Activated naive CD8-positive, alpha-beta T cell treated with anti-CD3 and anti-CD28 coated beads for 36 hours (primary cell): ENCODE measurements at places on chromosomes 5 and 9. TPM values are rescaled to one million over a fixed set of nuclear protein-coding genes. Genes with fewer than 3 reads are reported as not detected.

The ABCA1 gene
- total RNA-seq: 0.48 TPM

The OBP2B gene
- not detected for total RNA-seq

The PTPA gene
- 104 TPM for total RNA-seq

The GRM6 gene
- not detected for total RNA-seq

The LCN9 gene
- not detected for total RNA-seq

The MCIDAS gene
- 0.32 TPM for total RNA-seq

The DPYSL3 gene
- total RNA-seq: 0.41 TPM

GRCh38 chr9:16344343-16344742, 526.1 kb downstream of the BNC2 start:
- H3K27ac ChIP-seq: no peak overlapping the region
- H3K36me3 ChIP-seq: no peaks in the 10 kb centered on the region
- H3K4me1 ChIP-seq: no peaks in the 10 kb centered on the region
- H3K4me3 ChIP-seq: no peak overlapping the region

DNA sequence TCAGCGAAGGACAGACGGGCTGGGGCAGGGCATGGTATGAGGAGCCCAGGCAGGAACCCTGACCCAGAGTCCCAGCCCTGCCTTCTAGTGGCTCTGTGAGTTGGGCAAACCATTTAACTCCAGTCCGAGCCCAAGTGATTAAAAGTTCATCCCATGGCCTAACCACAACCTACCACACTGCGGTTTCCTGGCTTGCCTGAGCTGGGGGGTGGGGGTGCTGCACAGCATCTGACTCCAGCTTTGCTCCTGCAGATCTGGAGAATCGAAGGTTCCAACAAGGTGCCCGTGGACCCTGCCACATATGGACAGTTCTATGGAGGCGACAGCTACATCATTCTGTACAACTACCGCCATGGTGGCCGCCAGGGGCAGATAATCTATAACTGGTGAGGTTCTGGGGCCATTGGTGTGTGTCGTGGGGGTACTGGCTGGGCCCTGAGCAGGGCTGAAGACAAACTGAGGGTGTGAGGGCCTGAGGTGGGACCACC, 49.0 kb downstream of the STOM start:
- H3K36me3 ChIP-seq: no peaks in the 10 kb centered on the region
- peaks cover 8% of the 10 kb centered on the region for H3K4me1 ChIP-seq
- H3K27ac ChIP-seq: no peak overlapping the region
- H3K4me3 ChIP-seq: no peak overlapping the region
- peak; percentile 9 for DNase-seq
- no peaks in the 10 kb centered on the region for H3K27me3 ChIP-seq

GRCh38 chr9:76351006-76351405, 43.2 kb downstream of the RFK start:
- H3K27ac ChIP-seq: no peak overlapping the region
- DNase-seq: no peak
- H3K36me3 ChIP-seq: no peaks in the 10 kb centered on the region

- H3K4me3 ChIP-seq: no peak overlapping the region
- no peak for DNase-seq
- H3K27ac ChIP-seq: no peak overlapping the region
- H3K4me1 ChIP-seq: no peaks in the 10 kb centered on the region
- no peaks in the 10 kb centered on the region for H3K36me3 ChIP-seq
- H3K27me3 ChIP-seq: no peaks in the 10 kb centered on the region
Observed at GRCh38 chr5:9784231-9784630, 154.1 kb upstream of the TAS2R1 start.

GRCh38 chr5:7866196-7866595, 2.6 kb downstream of the FASTKD3 start:
- no peaks in the 10 kb centered on the region for H3K27me3 ChIP-seq
- peaks cover 45% of the 10 kb centered on the region for H3K4me1 ChIP-seq
- peaks cover 45% of the 10 kb centered on the region for H3K36me3 ChIP-seq
- H3K27ac ChIP-seq: no peak overlapping the region
- DNase-seq: no peak

DNA sequence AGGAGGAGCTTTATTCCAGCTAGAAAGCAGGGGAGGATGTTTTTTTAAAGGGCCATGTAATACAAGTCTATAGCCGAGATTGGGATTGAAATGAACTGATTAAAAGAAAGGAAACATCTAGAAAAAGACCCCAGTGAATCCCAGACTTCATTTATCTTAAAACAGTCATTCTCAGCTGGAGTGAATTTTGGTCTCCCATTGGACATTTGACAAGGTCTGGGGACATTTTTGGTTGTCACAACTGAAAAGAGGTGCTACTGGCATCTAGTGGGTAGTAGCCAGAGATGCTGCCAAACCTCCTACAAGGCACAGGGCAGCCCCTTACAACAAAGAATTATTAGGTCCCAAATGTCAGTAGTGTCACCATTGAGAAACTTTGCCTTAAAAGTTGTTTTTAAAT, 16.3 kb upstream of the SPINK4 start:
- no peak overlapping the region for H3K27ac ChIP-seq
- no peaks in the 10 kb centered on the region for H3K36me3 ChIP-seq
- H3K4me1 ChIP-seq: peaks cover 11% of the 10 kb centered on the region
- no peaks in the 10 kb centered on the region for H3K27me3 ChIP-seq
- H3K4me3 ChIP-seq: no peak overlapping the region

GRCh38 chr9:38432922-38433510, 8.8 kb upstream of the IGFBPL1 start:
- H3K4me3 ChIP-seq: no peak overlapping the region
- peaks cover 5% of the 10 kb centered on the region for H3K4me1 ChIP-seq
- no peaks in the 10 kb centered on the region for H3K27me3 ChIP-seq
- no peak overlapping the region for H3K27ac ChIP-seq
- no peaks in the 10 kb centered on the region for H3K36me3 ChIP-seq
- no peak for DNase-seq

GRCh38 chr9:32579706-32580331, 6.9 kb upstream of the NDUFB6 start:
- H3K4me3 ChIP-seq: no peak overlapping the region
- no peak overlapping the region for H3K27ac ChIP-seq
- DNase-seq: peak; percentile 62
- H3K36me3 ChIP-seq: no peaks in the 10 kb centered on the region
- no peaks in the 10 kb centered on the region for H3K4me1 ChIP-seq

- H3K36me3 ChIP-seq: no peaks in the 10 kb centered on the region
- H3K4me3 ChIP-seq: no peak overlapping the region
- no peak overlapping the region for H3K27ac ChIP-seq
- DNase-seq: no peak
- no peaks in the 10 kb centered on the region for H3K4me1 ChIP-seq
- no peaks in the 10 kb centered on the region for H3K27me3 ChIP-seq
Observed at GRCh38 chr5:74199436-74200210, 440.9 kb downstream of the ENC1 start.

- H3K27me3 ChIP-seq: peaks cover 19% of the 10 kb centered on the region
- H3K27ac ChIP-seq: no peak overlapping the region
- no peaks in the 10 kb centered on the region for H3K36me3 ChIP-seq
- peak; percentile 95 for DNase-seq
- H3K4me3 ChIP-seq: peak overlapping the region; percentile 61
Observed at GRCh38 chr9:129258124-129258822, 80.2 kb upstream of the IER5L start.

DNA sequence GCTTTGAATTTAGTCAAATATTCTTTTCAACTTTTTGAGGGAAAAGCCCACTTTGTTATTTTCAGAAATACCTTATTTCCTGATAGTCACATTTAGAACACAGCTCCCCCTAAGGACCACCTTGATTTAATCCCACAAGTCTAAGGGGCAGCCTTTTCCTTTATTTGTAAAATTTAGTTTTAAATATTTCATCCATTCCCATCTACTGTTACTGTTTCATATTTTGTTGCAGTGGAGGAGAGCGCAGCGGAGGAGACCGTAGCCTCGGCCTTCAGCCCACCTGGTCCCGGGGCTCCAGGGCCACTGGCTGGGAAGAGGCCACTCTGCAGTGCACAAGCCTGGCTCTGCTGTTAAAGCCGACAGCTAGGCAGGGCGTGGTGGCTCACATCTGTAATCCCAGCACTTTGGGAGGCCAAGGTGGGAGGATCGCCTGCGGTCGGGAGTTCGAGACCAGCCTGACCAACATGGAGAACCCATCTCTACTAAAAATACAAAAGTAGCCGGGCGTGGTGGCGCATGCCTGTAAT, 19.6 kb downstream of the LPCAT1 start:
- H3K36me3 ChIP-seq: peaks cover 11% of the 10 kb centered on the region
- no peak overlapping the region for H3K4me3 ChIP-seq
- H3K4me1 ChIP-seq: peaks cover 17% of the 10 kb centered on the region
- H3K27ac ChIP-seq: peak overlapping the region; percentile 12
- H3K27me3 ChIP-seq: no peaks in the 10 kb centered on the region

DNA sequence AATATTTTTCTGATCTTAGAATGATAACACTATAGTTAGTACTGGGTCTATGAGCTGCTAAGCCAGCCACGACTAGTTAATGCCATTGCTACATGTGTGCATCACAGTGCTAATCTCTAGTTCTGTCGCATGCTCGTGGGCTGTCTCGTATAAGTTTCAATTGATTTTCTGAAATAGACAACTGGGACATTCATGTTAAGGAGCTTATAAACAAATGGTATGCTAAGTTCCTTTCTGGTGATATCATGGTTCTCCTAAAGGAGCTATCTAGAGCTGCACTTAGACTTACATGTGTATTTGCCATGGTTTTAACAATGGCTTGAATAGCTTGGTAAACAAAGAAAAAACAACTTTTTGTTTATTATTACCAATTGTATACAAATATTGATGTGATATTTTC, 46.2 kb downstream of the F2RL2 start:
- no peak for DNase-seq
- peaks cover 9% of the 10 kb centered on the region for H3K4me1 ChIP-seq
- no peak overlapping the region for H3K4me3 ChIP-seq
- peaks cover 1% of the 10 kb centered on the region for H3K36me3 ChIP-seq
- H3K27ac ChIP-seq: no peak overlapping the region

DNA sequence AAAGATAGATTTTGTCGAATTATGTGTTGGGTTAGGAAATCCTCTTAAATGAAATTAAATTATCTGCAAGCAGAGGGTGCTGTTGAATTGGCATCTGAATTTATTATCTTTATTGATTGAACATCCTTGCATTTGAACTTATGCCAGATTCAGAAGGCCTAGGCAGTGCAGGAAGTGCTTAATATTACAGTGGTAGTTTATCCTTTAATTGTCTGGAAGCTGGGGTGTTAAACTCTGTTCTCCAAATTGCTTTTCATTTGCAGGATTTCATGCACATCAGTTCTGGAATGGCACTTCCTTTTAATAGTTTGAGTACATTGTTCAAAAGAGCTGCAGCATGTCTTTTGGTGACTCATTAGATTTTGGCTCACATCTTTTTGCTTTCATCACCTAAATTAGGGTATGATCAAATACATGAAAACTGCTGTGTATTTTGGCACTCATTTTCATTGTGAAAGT, 186.3 kb downstream of the KDM4C start:
- H3K4me3 ChIP-seq: no peak overlapping the region
- H3K4me1 ChIP-seq: peaks cover 25% of the 10 kb centered on the region
- no peaks in the 10 kb centered on the region for H3K27me3 ChIP-seq
- H3K27ac ChIP-seq: no peak overlapping the region
- H3K36me3 ChIP-seq: peaks cover 13% of the 10 kb centered on the region

- H3K27me3 ChIP-seq: peaks cover 30% of the 10 kb centered on the region
- H3K27ac ChIP-seq: no peak overlapping the region
- DNase-seq: peak; percentile 63
Observed at GRCh38 chr9:121455527-121456239, 44.0 kb downstream of the GGTA1 start.

DNA sequence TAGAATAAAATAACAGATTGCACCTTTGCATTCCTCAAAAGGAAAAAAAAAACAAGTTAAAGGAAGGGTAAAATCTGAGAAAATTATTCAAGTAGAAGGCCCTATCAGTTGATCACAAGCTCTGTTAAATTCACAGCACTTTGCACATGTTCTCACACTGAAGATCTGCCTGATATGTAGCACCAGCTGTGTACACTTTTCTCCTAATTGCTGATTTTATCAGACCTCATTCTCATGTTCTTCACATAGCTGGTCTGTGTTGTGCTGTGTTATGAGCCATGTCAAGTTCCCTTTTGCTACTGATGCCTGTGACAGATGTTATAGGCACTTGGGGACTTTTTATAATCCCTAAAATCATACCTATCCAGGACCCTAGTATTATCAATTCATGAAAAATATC, 390.4 kb upstream of the PRR16 start:
- H3K4me1 ChIP-seq: no peaks in the 10 kb centered on the region
- no peak for DNase-seq
- no peaks in the 10 kb centered on the region for H3K36me3 ChIP-seq
- H3K4me3 ChIP-seq: no peak overlapping the region
- H3K27me3 ChIP-seq: no peaks in the 10 kb centered on the region
- H3K27ac ChIP-seq: no peak overlapping the region

DNA sequence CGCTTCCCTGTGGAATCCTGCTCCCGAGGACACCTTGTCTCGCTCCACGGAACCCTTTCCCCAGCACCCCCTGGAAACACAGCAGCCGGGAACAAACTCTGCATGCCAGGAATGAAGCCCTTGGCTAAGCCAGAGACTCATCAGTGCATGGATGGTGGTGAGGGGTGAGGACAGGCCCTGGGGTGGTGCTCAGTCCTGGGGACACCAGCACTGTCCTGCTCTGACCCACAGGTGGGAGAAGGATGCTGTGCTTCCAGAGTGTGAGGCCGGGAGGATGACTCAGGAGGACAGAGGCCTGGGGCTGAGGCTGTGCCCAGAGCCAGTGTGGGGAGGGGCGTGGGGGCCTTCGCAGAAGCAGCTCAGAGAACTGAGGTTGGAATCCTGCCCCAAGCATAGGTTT, 11.2 kb upstream of the EGR1 start:
- peaks cover under 1% of the 10 kb centered on the region for H3K36me3 ChIP-seq
- no peak for DNase-seq
- no peaks in the 10 kb centered on the region for H3K27me3 ChIP-seq
- no peak overlapping the region for H3K4me3 ChIP-seq
- no peak overlapping the region for H3K27ac ChIP-seq

DNA sequence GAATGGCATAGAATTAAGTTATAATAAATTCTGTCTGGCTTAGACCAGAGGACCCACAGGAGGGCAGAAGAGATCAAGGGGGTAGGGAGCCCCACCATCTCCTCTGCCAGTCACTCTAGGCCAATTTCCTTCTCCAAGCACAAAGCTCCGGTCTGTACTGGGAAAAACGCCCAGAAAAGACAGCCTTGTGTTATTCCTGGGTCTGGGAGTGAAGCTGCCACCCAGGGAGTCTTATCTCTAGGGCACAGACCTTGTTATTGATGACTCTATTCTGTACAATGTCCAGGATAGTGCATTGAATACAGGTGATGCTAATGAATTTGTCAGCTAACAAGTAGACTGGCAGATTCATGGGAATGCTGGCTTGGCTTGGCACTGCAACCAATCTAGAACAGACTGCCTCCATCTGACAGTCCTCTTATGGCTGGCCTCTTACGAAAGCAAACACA, 60.7 kb downstream of the MED27 start:
- no peaks in the 10 kb centered on the region for H3K36me3 ChIP-seq
- H3K4me3 ChIP-seq: no peak overlapping the region
- peaks cover 7% of the 10 kb centered on the region for H3K4me1 ChIP-seq

- no peak overlapping the region for H3K27ac ChIP-seq
- H3K27me3 ChIP-seq: no peaks in the 10 kb centered on the region
- H3K36me3 ChIP-seq: no peaks in the 10 kb centered on the region
- peak; percentile 57 for DNase-seq
Observed at GRCh38 chr9:128921881-128922763, 1.3 kb downstream of the PHYHD1 start.

- no peak overlapping the region for H3K4me3 ChIP-seq
- peaks cover 7% of the 10 kb centered on the region for H3K36me3 ChIP-seq
Observed at GRCh38 chr9:71897577-71897976, 13.4 kb downstream of the ABHD17B start.

GRCh38 chr9:109639674-109640579, 140.1 kb upstream of the PALM2AKAP2 start:
- H3K4me1 ChIP-seq: no peaks in the 10 kb centered on the region
- H3K27me3 ChIP-seq: peaks cover 51% of the 10 kb centered on the region
- no peak overlapping the region for H3K4me3 ChIP-seq
